Midbrain (tissue), 1 donor: ENCODE measurements at places on chromosomes 13 and 19.

GRCh38 chr19:42099336-42099925 lies 23.5 kb downstream of the ZNF574 start:
- no peak for DNase-seq

DNA sequence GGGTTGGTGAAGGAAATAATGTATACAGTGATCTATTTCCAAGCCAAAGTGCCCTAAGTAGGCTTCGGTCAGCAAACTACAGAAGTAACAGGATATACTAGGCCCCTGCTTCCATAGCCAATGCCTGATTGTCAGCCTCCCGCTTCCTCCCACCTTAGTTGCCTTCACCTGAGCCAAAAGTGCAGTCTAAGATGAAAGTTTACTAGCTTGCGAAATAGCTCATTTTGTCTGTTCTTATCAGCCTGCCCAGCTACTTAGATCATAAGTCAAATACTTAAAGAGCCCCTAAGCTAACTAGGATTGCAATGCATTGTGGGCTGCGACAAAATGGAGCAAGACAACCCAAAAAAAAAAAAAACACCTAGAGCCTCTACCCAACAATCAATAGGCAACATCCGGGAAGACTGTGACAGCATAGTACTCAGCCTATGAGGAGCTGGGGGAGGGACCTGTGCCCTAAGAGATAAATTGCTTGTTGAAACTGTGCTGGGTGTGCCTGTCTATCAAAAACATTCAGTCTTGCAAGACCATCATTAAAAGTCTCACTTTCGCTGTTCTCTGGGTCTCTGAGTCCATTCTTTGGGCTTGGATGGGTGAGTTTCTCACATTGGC lies 454.7 kb upstream of the TSHZ3 start:
- DNase-seq, result no peak

- no peak for DNase-seq
These were observed 36.7 kb downstream of the CAPN12 start for GRCh38 chr19:38707512-38708114.

DNA sequence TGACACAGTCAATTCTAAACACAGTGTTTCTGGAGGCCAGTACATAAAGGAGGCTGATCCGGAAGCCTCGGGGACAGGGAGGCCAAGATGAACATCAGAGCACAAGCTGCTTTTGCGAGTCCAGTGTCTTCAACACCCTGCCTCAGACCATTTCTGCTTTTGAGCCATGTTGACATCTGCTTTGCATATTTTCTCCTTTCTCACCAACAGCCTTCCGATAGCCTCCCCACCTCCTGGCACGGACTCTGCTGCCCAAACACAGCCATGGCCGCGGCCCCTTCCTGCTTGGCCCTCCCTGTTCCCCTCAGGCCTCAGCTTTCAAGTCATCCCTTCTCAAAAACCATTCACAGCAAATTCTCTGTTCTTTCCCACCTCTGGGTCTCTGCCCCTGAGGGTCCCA lies 3.6 kb downstream of the LRRC25 start:
- DNase-seq, result peak; percentile 3

- no peak for DNase-seq
These were observed 250.9 kb downstream of the DLEU7 start for GRCh38 chr13:50592412-50593155.

DNA sequence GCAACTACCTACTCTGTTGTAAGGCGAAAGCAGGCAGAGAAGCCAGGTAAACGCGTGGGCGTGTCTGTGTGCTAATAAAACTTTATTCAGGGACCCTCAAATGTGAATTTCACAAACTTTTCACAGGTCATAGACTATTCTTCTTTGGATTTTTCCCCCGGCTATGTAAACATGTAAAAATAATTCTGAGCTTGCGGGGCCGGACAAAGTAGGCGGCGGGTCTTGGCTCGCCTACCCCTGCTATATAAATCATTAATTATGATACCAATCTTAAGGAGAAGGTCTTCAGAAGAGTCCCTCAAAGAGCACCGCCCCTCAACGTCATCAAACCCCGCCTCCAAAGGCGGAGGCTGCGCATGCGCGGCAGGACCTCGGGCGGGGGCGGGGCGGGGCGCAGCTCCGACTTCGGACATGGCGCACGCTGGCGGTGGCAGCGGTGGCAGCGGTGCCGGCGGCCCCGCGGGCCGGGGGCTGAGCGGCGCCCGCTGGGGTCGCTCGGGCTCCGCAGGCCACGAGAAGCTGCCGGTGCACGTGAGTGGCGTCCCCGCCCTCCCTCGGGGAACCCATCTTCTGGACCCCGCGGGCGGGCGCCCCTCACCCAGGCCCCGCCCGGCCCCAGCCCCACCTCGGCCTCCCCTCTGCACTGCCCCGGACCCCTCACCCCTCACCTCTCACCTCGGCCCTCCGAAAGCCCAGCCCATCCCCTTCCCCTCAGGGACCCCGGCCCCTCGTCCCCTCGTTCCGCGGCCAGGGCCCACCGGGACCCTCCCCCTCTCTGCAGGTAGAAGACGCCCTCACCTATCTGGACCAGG lies at the start of gene SIN3B:
Gene SIN3B (plus strand): TSS at position 389 of the 812 bp plus-strand sequence. CDS start 23 bp downstream, at position 412.
- DNase-seq, result peak; percentile 92

- no peak for DNase-seq
These were observed 949 bp upstream of the ZNF260 start for GRCh38 chr19:36528921-36529518.

GRCh38 chr13:96075953-96076543 lies 13.9 kb upstream of the HS6ST3 start:
- DNase-seq, result peak; percentile 1

DNA sequence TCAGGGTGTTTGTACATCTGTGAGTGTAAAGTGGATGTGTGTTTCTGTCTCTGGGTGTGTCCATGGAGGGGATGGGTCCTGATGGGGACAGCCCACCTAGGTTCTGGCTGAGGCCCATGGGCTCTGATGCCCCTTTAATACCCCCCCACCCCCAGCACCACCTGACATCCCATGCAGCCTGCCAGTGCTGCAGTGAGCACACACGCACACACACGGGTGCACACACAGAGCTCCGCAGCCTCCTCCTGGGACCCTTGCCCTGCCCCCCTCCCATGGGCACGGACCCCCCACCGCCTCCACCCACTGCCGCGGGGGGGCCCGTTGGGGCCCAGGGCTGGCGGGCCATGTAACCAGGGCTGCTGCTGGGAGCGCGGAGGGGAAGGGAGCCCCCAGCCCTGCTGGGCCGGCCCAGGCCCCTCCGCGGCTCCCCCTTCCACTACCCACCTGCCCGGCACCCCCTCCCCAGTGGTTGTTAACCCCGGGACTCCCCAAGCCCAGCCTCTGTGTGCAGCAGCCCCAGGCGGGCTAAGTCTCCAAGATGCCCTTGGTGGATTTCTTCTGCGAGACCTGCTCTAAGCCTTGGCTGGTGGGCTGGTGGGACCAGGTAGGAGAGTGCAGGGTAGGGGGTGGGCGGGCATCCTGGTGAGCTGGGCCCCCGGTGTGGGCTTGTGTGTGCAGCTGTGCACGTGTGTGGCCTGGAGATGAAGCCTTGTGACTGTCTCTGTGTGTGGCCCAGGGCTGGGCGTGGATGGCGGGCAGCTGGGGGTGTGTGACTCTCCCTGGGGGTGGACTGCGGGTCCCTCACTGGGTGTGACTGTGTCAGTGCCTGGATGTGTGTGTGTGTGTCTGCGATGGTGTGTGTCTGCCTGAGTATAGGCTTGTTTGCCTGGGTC lies 32.6 kb downstream of the PDE4A start:
- no peak for DNase-seq

- no peak for DNase-seq
These were observed 24.4 kb downstream of the ZNF175 start for GRCh38 chr19:51595190-51596175.

DNA sequence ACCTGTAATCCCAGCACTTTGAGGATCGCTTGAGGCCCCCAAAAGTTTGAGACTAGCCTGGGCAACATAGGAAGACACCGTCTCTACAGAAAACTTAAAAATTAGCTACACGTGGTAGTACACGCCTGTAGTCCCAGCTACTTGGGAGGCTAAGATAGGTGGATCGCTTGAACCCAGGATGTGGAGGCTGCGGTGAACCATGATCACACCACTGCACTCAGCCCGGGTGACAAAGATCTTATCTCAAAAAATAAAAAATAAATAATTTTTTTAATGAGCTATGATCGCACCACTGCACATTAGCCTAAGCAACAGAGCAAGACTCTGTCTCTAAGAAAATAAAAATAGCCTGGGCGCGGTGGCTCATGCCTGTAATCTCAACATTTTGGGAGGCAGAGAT lies 6.6 kb downstream of the RCBTB2 start:
- DNase-seq, result no peak

DNA sequence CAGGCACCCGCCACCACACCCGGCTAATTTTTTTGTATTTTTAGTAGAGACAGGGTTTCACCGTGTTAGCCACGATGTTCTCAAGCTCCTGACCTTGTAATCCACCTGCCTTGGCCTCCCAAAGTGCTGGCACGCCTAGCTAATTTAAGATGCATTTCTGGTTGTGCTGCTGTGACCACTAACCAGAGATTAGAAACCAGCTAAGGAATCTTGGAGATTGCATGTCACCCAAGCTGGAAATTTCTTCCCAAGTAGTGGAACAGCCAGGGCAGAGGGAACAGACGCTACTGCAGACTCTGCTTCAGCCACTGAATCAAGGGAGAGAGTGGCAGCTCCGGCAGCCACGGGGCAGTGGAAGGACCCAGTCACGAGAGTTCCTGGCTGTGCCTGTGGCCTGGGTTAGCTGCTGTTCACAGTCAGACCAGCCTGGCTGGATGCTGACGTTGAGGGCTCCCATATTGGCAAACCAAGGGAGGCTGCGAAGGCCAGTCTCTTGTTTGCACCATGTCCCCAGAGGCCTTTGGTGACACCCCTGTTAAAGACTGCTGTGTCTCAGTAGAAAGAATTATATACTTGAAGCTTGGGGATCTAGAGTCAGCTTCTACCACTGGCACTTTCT lies 7.9 kb downstream of the TPM4 start:
- DNase-seq, result no peak

DNA sequence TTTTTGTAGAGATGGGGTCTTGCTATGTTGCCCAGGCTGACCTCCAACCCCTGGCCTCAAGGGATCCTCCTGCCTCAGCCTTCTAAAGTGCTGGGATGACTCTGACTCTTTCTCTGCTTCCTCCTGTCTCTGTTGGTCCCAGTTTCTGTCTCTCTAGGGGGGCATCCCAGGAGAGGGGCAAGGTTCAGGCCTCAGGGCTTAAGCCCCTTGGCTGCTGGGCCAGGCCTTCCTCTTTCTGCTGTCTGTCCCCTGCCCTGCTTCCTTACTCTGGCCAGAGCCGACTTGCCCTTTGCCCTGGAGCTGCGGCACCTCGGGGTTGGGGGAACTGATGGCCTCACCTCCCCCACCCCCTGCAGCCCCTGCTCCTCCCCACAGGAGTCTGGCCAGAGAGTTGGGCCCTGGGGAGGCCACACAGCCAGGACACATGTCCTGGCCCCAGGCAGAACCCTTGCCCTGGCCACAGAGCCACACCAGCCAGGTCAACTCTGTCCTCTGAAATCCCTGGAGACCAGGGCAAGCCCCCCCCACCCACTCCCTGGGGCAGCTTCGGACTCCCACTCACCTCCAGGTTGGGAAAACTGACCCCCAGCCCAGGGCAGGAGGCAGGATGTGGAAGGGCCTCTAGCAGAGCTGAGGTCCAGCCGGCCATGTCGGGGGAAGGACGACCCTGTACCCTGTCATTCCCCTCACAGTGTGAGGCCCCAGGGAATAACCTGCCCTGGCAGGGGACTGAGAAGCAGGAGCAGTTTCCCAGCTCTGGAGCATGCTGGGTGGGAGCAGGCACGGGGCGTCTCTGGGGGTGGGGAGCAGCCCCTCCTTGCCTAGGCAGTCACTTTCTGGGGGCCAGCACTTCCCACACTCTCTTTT lies 23.7 kb downstream of the CEBPA start:
- no peak for DNase-seq

GRCh38 chr13:111177081-111177711 lies 62.1 kb downstream of the ARHGEF7 start:
- peak; percentile 73 for DNase-seq

GRCh38 chr13:48040896-48041295 lies 3.4 kb downstream of the NUDT15 start:
- no peak for DNase-seq

- DNase-seq, result no peak
These were observed 299.2 kb upstream of the KLHL1 start for GRCh38 chr13:70407486-70407885.

GRCh38 chr13:33524086-33524485 lies 238.5 kb upstream of the STARD13 start:
- no peak for DNase-seq

DNA sequence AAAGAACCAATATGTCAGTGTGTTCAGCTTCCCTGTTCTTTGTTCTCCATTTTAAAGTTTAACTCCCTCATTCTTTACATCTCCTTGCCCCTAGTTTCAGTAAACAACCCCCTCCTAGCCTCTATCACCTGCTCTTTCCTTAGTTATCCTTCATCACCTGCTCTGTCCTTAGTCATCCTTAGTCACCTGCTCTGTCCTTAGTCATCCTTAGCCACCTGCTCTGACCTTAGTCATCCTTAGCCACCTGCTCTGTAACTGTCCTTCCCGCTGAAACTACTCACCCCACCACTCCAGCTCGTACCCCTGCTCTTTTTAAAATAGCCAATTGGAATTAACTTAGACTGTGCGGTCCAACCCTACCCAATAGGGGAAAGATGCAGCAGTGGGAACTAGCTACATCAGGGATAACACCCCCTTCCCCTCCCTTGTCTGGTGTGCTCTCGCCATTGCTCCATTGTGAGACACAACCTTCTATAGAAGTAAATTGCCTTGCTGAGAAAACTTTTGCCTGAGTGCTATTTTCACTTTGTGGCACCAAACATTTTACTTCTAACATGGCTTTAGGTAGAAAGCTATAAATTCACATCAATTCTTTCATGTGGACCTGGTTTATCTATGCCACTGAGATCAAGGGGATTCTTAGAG lies 16.2 kb downstream of the EDNRB start:
- DNase-seq, result no peak
